ENCODE measurements at places on chromosomes 2 and 18.

GRCh38 chr2:46336283-46336959, 39.2 kb downstream of the EPAS1 start:
- DNase-seq = no peak

- DNase-seq = no peak
These were observed 1255.7 kb upstream of the ZEB2 start for GRCh38 chr2:145775591-145775990.

DNA sequence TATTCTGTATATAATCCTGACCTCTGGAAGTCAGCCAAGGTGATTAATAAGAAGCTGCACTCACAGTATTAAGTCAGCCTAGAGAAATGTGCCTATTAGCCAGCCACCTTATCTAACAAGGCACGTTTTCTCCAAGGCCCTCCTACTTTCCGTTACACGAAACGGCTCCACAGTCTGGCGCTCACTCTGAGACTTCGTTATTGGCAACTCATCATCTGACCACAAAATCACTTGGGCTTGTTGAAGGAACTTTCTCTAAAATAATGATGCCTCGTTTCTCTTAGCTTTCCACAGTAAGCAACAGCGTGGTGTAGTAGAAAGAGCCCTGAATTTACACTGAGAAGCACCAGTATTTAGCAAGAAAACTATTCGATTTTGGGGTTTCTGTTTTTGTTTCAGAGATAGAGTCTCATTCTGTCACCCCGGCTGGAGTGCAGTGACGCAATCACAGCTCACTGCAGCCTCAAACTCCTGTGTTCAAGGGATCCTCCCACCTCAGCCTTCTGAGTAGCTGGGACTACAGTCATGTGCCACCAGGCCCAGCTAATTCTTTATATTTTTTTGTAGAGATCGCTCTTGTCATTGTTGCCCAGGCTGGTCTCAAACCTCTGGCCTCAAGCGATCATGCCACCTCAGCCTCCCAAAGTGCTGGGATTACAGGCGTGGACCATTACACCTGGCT, 53.6 kb upstream of the SLC14A1 start:
- peak; percentile 51 for DNase-seq

GRCh38 chr2:14952400-14952963, 320.0 kb downstream of the LRATD1 start:
- DNase-seq = no peak

- DNase-seq = no peak
These were observed 55.1 kb downstream of the KCNG3 start for GRCh38 chr2:42438685-42439084.

- no peak for DNase-seq
These were observed 35.8 kb downstream of the POLR1A start for GRCh38 chr2:86069783-86070339.

DNA sequence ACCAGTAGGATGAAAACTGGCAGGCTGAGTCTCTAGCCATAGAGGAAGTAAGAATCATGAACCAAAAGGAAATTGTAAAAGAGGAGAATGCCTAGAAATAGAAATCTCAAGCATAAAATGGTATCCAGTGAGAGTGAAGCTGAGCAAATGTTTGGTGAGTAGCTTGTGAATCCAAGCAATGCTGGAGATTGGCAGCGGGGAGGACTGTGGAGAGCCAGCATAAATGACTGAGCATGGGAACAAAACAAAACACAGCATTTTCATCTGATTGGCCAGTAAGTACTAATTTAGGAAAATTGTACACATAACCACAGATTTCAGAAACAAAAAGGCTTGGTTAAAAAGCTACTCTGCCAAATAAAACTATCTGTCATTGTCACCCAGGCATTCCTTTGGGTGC, 390.0 kb downstream of the STK39 start:
- DNase-seq = no peak

DNA sequence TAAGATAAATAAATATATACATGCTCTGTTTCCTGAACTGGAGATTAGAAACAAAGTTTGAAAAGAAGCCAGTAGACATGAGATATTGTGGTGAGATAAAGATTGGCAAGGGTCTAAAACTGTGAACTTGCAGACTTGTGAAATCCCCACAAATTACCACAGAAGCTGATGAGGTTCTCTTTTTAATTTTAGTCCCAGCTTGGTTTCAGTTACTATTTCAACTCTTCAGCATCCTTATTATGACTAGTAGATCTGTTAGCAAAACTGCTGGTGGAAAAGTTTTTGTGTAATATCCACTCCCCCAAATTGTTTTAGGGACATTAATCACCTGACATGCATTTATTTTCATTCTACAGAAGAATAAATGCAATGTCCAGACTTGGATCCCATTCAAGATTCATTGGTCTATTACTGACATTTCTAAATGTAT, 20.8 kb downstream of the RASGRP3 start:
- no peak for DNase-seq

DNA sequence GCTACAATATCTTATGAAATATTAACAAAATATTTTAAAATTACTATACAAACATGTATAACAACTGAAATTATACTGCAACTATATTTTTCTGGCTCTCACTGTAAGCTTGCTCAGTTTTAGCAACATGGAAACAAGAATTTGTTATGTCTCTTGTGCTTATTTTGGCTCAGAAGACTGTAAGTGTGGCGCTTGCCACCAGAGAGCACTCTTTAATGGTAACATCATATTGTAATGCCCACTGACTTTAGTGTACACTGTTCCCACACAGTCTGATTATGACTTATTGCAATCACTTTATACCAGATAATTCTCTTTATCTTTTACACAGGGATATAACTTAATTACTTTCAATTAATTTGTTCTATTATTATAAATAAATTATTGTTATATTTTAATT, 1500.6 kb upstream of the TMEFF2 start:
- DNase-seq = no peak

- DNase-seq = no peak
These were observed 72.5 kb upstream of the APCDD1 start for GRCh38 chr18:10381951-10382350.

DNA sequence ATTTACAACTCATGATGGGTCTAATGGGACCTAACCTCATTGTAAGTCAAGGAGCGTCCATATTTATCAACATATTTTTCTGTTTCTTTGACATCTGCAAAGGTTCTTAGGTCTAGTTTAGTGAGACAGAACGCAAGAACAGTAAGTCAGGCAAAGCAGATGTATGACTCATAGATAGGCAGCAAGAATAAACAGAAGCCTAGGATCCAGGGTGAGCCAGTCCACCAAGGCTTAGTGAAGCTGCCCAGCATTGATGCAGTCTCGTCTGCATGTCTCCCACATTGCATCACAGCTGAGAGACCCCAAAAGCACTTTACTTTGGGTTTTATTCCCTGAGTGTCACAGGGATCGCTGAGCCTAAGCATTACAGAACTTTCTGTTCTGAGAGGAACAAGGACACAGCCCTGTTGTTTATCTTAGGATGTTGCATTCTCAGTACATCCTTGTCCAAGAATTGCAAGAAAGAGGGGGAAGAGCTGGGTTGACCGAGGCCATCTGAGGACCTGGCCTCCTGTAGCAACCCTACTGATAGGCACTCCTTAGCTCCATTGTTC, 29.6 kb upstream of the TMEM177 start:
- no peak for DNase-seq

GRCh38 chr2:102001767-102002142, 10.0 kb downstream of the IL1R2 start:
- peak; percentile 64 for DNase-seq

GRCh38 chr18:45839414-45840395, 14.2 kb downstream of the SIGLEC15 start:
- DNase-seq = no peak

GRCh38 chr2:239291475-239292350, 109.1 kb downstream of the HDAC4 start:
- no peak for DNase-seq

DNA sequence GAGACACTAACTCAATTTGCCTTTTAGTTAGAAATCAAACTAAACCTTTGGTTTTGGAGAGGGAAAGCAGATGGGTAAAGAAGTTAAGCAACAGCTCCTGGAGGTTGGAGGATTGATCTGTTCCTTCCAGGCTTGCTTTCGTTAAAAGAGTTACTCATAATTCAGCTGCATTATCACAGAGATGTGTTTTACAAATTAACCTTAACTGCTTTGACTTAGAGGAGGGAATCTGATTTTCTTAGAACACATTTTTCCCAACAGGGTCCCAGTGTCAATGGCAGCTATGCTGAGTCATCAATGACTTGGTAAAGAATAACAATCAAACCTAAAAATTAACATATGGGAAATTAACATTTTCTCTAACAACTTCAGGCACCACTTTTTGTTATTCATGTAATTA, 113.4 kb downstream of the COPS8 start:
- DNase-seq = no peak

DNA sequence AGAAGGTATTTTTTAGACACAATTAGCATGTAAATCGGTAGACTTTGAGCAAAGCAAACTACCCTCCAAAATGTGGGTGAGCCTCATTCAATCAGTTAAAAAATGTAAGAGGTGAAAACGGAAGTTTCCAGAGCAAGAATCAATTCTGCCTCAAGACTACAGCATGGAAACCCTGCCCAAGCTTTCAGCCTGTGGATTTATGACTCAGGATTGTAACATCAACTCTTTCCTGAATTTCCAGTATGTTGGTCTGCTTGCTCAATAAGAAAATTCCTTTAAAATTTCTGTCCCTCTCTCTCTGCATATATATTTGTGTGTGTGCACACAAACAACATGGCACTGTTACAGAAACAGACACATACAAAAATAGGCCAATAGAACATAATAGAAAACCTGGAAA, 228.6 kb upstream of the DOK6 start:
- DNase-seq = no peak

DNA sequence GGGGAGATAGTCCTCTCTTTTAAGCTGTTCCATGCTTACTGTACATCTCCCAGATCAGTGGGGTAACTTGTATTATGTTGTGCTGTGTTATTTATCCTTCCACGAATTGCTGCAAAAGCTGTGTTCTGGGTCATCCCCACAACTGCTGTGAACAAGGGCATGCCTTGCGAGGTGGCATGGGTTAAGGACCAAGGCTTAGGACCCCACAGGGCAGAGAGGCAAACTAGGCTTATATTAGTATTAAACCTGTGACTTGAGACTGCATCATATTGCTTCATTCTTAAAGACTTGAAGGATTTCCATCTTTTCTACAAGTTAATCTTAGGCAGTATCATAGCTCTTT, 19.9 kb downstream of the RND3 start:
- no peak for DNase-seq

DNA sequence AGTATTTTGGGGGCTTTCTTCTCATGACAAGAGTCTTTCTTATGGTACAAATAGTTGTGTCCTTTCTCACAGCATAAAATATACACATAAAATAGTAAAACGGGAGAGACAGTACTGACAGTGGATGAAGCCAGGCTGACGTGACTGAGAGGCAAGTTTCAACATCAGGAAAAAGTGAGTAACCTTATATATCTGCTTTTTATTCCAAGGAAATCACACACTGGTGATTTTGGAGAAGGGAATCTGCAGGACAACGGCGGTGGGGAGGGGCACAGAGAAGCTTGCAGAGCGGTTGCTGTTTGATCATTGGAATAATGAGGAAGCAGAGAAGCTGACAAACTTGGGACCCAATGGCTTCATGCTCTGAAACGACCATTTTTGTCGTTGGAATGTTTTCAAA, 130.6 kb upstream of the ZNF236 start:
- DNase-seq = no peak

DNA sequence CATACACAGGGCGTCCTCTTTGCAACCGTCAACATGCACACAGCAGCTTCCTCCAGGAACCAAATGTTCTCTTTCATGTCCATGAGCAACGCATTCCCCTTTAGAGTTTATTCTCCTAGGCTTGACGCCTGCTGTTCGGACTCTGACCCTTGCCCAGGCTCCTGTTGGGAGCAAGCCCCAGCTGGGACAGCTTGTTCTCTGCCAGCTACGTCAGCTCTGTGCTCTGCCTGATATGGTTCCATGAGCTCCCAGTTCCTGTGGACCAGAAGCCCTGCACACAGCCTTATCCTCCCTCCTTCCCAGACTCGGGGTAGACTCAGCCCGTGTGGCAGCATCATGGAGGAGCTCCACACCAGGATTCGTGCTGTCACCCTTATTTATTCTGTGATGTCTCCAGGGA, 253.1 kb upstream of the PXDN start:
- DNase-seq = no peak

GRCh38 chr18:36771245-36771644, 57.6 kb downstream of the TPGS2 start:
- DNase-seq = no peak

GRCh38 chr2:197500503-197501131, 438 bp downstream of the HSPE1 start:
- no peak for DNase-seq

DNA sequence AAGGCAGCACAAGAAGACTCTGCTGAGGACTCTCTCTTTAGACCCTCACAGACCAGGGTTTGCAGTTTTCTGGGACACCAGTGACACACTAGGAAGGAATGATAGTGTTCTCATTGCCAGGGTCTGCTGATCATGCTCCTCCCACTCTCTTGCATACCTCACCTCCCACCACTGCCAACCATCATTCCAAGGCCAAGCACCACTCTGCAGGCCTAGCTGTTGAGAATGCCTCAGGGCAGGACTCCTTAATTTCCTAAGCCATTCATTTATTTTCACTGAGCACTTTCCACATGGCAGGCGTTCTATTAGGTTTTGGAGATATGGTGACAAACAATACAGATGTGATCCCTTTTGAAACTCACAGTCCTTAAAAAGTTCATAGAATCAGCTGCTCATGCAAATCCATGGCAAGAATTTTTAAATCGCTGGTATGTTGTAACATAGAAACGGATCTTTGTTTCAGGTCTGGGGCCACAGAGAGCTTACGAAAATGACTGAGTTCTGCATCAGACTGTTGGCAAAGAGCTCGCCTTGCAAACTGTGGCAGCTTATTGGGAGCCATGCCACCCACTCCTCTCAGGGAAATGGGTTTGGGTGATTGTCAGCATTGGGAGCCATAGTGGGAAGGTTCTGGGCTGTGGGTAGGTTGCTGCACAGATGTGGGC, 78.5 kb downstream of the XDH start:
- DNase-seq = no peak

DNA sequence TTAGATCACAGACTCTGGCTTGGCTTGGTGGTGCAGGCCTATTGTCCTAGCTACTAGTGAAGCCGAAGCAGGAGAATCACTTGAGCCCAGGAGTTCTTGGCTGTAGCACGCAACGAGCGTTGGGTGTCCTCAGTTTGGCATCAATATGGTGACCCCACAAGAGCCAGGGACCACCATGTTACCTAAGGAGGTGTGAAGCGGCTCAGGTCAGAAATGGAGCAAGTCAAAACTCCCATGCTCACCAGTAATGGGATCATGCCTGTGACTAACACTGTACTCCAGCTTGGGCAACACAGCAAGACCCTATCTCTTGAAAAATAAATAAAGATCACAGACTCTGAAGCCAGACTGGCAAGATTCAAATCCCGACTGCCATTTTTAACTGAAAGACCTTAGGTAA, 1.7 kb upstream of the NOL10 start:
- DNase-seq = no peak
